ENCODE measurements at places on chromosomes 6 and 20.
A peak's percentile ranks its signal among the peaks of the same experiment; 100 is the strongest.

DNA sequence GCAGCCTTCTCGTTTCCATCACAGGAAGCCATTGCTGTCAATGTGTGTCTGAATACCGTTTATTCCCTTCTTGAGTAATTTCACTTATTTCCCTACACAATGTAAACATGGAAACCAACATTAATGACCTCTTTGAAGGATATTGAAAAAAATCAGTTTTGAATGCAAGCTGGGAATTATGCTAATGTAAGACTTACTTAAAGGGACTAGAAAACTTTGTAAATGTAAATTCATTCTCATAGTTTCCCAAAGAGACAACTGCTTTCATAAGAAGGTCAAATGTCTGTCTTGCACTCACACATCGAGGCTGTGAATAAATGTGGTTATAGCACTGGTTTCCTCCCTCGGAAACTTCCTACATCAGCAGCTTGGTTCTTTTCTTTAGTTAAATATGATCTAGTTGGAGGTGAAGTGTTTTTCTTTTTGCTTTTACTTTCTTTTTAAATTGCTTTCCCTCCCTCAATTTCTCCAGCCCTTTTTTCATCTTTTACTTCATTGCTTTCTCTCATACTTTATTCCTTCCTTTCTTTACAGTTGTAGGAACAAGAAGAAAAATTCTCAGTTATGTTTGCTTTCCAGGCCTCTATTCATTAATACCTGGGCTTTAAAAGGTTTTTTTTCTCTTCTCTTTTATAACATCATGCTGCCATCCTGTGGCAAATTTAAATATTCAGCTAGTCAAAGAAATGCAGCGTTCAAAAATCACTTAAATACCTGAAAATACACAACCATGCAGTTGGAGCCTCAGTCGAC, 108.3 kb downstream of the TNFAIP3 start:
- no peak for DNase-seq

GRCh38 chr20:37928996-37929682, 26.2 kb downstream of the VSTM2L start:
- no peak for DNase-seq

DNA sequence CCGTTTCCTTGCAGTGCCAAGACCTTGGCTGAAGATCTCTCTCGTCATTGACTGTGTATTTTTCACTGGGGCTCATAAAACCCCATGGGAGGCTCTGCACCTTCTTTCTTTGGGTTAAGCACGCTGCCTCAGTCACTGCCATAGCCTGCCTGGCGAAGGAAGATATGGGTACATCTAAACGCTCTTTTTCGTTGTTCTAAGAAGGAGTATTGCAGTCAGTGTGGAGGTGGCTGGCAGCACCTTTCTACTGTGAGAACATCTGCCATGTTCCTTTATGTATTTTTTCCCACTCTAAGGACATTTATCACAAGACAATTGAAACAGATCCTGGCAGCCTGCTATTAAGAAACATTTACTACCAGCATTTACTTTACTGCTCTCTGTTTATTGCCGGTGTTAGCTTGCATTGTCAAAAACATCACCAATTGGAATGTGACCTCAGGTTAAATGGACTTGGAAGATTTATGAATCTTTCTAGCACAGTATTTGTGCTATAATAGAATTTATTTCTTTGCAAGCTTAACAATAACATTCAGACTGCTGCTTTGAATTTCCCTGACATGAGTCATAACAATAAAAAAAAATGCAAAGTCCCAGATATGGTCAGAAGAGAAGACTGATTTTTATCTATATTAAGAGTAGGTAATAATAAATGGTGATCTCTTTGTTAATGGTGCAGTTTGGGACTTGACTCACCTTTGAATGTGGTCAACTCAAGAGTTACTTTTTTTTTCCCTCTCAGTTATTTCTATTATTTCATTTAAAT, 62.2 kb upstream of the CLDN20 start:
- no peak for DNase-seq

DNA sequence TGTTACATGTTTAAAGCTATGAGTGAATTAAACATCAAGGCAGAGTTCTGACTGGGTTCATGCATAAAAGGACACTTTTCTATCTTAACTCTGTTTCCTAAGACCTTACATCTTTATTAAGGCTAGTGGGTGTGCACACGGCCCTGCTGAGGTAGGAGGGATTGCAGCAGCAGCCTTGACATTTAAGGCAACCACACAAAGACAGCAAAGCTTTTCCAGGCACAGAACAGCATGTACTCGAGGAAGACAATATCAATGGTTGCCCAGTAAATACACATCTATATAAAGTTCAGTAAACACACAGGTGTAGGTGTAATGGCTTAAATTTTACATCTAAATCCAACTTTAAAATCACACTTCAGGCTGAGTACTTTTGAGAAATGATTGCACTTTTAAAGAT, 79.8 kb upstream of the LOC128125822 start:
- DNase-seq, result no peak

GRCh38 chr20:47019121-47019824, 124.6 kb downstream of the EYA2 start:
- peak; percentile 55 for DNase-seq

DNA sequence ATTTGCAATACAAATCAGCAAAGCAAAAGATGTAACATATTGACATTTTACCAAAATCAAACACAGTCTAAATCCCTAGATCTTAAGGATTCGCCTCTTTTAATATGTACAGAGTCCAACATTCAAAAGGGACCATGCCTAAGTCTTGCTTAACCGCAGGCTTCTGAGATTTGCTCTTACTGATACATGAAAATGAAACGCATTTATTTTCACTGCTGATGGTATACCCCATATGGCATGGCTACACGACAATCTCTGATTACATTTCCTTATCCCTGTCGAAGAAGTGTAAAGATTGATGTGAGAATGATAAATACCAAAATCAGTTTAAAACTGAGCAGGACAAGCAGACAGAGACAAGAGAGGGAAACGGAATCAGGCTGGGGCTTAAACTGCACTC, 75.4 kb downstream of the KIF16B start:
- DNase-seq, result no peak

DNA sequence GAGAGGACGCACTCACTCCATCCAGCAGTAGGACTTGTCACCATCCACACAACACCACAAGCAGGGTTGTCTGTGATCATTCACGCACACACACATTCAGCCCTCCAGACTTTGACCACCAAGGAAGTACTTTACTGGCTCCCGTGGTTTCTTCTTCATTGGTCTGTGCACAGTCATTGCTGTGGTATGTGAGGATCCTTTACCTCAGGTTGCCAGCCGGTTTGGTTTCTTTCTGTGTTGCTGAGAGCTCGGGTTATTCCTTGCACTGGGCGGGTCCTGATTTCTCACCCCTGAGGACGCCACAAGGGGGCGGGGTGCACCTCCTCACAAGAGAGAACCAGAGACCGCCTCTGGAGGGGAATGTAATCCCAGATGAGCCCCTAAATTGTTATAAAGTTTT, 11.2 kb downstream of the SLC35A1 start:
- no peak for DNase-seq

- no peak for DNase-seq
Observed at GRCh38 chr20:10504994-10505730, 70.1 kb downstream of the SLX4IP start.

GRCh38 chr20:54115172-54115854, 44.9 kb upstream of the BCAS1 start:
- no peak for DNase-seq

DNA sequence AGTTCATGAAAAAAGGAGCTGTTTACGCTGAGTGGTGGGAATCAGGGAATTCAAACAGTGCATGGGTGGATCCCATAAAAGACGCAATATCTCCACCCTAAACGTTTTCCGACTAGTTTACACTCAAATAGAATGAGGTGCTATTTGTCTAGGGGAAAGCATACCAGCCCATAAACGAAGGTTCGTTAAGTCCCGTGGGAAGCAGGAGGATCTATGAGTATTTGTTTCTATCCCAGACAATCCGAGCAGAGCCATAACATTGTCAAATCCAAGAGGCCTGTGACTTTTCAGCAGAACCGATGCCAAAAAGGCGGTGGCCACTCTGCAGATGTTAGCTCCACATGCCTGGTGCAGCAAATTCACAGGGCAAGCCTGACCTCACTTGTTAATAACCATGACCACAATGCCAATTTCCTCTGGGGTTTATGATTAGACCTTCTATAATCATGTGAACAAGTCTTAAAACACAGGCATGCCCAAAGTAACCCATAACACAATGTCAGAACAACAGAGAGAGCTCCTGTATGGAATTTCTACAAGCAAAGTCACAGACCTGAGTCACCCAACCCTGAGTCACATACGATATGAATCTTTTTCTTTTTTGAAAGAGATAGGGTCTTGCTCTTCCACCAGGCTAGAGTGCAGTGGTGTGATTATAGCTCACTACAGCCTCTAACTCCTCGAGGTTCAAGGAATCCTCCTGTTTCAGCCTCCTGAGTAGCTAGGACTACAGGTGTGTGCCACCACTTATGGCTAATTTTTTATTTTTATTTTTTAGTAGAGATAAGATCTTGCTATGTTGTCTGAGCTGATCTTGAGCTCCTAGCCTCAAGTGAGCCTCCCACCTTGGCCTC, 123.3 kb downstream of the KIF13A start:
- no peak for DNase-seq

- no peak for DNase-seq
Observed at GRCh38 chr6:19551611-19552010, 285.6 kb upstream of the ID4 start.

- no peak for DNase-seq
Observed at GRCh38 chr20:1391640-1392442, 1.0 kb downstream of the FKBP1A start.

DNA sequence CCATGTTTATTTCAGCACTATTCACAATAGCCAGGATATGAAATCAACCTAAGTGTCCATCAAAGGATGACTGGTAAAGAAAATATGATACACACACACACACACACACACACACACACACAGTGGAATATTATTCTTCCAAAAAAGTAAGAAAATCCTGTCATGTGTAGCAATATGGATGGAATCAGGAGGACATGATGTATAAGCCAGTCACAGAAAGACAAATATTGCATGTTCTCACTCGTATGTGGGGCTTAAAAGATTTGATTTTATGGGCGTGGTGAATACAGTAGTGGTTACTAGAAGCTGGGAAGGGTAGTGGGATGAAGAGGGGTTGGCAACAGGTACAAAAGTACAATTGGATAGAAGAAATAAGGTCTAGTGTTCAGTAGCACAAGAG, 207.0 kb upstream of the PRDM1 start:
- no peak for DNase-seq

GRCh38 chr6:31861919-31862343, 690 bp downstream of the NEU1 start:
- DNase-seq, result no peak

GRCh38 chr20:48631114-48632016, 196.4 kb downstream of the PREX1 start:
- DNase-seq, result peak; percentile 33

DNA sequence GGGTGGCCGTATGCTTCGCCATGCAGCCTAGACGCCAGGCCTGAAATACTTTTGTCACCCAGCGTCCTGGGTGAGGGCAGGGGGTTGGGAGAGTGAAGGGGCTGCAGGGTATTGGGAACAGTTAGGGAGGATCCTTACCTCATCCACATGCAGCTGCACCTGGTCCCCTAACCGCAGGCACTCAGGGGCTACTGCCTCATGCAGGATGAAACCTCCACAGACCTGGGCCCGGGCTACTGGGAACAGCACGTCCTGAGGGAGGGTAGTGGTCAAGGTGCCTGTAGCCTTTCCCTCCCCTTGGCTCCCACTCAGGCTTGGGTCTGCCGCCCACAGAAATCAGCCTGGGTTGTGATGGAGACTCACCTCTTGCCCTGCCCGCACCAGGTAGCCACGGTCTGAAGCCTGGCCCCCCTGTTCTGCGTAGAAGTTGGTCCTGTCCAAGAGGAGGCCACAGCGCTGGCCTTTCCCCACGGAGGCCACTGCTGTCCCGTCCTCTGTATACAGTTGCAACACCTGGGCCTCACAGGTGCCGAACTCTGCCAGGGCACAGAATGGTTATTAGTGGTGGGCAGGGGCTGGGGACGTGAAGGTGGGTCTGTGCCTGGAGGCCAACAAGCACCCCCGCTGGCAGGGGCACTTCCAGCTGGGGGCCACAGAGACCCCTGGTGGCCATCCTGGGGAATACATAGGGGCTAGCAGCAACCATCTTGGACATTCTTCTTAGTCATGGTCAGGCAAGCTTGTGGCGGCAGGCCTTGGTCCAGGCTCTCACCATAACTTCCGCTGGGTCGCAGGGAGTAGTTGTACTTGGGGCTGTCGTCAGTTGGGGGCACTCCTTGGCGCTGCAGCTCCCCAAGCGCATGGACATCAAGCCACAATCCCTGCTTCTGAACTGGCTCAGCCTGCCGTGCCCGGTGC, 8.6 kb downstream of the AARS2 start:
- DNase-seq, result no peak

DNA sequence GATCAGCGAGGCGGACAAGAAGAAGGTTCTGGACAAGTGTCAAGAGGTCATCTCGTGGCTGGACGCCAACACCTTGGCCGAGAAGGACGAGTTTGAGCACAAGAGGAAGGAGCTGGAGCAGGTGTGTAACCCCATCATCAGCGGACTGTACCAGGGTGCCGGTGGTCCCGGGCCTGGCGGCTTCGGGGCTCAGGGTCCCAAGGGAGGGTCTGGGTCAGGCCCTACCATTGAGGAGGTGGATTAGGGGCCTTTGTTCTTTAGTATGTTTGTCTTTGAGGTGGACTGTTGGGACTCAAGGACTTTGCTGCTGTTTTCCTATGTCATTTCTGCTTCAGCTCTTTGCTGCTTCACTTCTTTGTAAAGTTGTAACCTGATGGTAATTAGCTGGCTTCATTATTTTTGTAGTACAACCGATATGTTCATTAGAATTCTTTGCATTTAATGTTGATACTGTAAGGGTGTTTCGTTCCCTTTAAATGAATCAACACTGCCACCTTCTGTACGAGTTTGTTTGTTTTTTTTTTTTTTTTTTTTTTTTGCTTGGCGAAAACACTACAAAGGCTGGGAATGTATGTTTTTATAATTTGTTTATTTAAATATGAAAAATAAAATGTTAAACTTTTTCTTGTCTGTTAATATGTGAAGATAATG, 2.2 kb downstream of the HSPA1B start:
- peak; percentile 50 for DNase-seq

- DNase-seq, result no peak
Observed at GRCh38 chr6:42239736-42240375, 22.2 kb upstream of the MRPS10 start.

DNA sequence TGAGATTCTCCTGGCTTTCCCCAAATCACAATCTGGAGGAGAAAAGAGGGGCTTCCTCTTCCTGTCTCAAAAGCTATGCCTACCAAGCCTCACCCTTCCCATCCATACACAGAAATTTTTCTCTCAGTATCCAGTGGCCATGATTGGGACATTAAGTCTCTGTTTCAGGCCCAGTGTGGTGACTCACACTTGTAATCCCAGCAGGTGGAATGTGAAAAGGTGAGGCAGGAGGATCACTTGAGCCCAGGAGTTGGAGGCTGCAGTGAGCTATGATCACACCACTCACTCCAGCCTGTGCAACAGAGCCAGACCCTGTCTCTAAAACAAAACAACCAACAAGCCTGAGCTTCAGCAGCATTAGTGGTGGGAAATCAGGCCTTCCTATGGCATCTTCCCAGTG, 210.0 kb downstream of the OGFRL1 start:
- no peak for DNase-seq
